ENCODE measurements at places on chromosomes 1 and 21.

GRCh38 chr21:31348188-31348587, 4.1 kb upstream of the TIAM1 start:
- peak; percentile 64 for DNase-seq

GRCh38 chr1:43346636-43347035, 9.0 kb downstream of the MPL start:
- DNase-seq = no peak

- no peak for DNase-seq
Observed at GRCh38 chr1:19922015-19922688, 1.3 kb downstream of the PLA2G2E start.

DNA sequence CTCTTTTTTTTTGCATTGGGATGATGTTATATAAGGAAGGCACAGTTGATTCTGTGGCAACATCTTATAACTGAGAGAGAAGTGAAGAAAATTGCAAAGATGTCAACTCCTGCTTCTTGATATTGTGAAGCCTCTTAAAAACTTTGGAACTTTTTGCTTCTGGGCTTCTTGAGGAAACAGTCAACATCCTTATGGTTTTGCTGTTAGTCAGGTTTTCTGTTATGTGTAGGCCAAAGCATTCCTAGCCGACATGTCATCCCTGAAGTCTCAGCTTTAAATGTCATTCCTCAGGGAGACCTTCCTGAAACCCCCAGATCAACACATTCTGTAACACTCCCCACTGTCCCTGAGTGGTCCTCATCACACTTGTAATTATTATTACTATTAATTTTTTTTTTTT, 12.6 kb downstream of the FALEC start:
- no peak for DNase-seq

DNA sequence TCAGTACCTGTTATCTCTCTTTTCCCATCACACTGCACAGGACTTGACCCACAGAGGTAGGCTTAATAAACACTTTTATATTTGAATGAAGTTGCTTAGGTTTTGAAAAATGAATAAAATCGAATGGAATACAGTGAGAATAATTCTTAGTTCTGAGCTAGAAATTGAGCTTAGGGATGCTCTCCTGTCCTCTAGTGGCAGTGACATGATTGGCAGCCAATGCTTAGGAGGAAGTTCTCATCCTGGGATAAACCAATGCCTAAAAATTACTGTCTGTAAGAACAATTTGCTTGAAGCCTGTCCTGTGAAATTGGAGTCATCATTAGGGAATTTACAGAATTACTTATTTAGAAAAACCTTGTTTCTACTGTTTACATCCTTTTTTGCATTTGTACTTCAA, 21.3 kb upstream of the CYP4X1 start:
- DNase-seq = no peak

- no peak for DNase-seq
Observed at GRCh38 chr21:45234127-45234526, 53.6 kb downstream of the POFUT2 start.

DNA sequence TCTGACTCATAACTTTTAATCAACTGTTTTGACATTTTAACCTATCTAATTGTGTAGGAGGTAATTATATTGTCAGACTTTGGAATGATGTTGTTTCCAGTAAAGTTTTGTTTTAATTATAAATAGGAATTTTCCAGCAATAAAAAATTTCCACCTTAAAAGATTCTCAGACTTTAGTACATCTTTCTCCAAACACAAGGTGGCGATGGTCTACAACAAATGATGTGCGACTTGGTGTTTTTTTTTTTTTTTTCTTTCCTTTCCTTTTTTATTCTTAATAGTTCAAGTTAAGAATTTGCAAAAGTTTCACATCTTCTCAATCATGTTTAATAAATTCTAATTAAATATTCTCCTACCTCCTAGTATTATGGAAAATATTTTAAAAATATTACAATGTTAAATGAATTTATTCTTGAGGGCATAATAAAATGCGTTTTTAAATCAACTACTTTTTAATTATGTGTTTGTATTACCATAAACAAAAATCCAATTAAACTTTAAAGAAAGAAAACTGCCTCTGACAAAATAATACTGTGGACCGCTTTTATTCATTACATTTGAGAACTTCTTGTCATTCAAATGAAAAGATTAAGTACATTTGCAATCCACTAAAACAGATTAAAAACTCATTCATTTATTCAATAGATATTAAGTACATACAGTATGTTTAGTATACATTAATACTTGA, 4.4 kb upstream of the ADAMTS1 start:
- peak; percentile 79 for DNase-seq

DNA sequence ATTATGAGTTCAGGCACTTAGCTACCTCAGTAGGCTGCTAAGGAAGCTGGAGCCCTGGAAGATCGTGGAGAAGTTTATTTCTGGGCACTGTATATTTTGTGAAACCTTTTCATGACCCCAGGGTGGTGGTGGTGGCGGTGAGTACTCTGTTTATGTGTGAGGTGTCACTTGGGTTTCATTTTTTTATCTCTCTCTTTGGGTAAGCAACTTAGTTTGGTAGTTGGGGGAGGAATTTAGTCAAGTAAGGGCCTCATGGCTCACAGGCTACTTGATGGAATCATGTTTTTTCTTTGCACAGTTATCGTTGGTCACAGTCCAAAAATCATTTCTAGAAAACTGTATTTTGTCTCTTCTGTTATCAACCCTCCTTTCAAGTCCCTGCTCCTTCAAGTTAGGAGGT, 33.9 kb downstream of the C1orf141 start:
- no peak for DNase-seq

DNA sequence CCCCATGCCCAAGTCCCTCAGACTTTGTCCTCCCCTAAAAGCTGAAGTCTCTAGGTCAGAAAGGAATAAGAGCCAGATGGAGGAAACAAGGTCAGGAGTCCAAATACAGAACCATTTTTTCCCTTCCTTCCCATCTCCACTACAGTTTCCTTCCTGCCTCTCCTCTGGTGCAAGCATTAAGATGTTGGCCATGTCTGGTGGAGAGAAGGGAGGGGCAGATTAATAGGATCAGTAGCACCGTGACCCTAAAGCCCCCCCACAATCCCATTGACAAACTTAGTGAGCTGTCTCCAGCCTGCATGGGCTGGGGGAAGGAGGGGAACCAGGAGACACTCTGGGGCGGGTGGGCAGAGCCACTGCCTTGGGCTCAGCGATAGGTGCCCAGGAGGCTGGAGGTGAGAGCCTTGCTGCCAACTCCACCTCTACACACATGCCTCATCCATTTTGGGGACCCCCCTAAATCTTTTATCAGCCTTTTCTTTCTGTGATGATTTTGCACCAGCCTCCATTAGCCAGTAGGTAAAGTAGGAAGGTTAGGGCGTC, 59.8 kb downstream of the RHBG start:
- DNase-seq = no peak

All from cerebellar cortex (tissue), 1 donor.